ENCODE measurements at places on chromosomes 3 and 15.
A peak's percentile ranks its signal among the peaks of the same experiment; 100 is the strongest.

DNA sequence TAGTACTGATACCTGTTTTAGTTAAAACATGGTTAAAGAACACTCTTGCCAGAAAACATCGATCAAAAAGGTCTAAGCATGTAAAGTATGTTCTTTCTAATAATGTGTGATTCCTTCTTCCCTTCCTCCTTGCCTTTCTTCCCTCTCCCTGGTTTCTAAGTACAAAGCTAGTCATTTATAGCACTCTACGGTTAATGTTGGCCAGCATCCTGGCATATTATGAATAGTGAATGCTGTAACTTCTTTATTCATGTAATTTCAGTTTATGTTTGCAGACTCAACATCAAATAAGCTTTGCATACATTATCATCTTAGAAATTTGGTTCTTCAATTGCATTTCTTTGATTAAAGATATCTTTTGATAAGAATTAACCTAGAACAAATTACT, 27.1 kb downstream of the P2RY12 start:
- no peak for DNase-seq

- DNase-seq = no peak
These were observed 16.9 kb downstream of the IP6K1 start for GRCh38 chr3:49769286-49769915.

- peak; percentile 29 for DNase-seq
These were observed 123.0 kb upstream of the SPRED1 start for GRCh38 chr15:38129531-38130204.

GRCh38 chr3:69485489-69485888, 99.6 kb upstream of the FRMD4B start:
- no peak for DNase-seq

DNA sequence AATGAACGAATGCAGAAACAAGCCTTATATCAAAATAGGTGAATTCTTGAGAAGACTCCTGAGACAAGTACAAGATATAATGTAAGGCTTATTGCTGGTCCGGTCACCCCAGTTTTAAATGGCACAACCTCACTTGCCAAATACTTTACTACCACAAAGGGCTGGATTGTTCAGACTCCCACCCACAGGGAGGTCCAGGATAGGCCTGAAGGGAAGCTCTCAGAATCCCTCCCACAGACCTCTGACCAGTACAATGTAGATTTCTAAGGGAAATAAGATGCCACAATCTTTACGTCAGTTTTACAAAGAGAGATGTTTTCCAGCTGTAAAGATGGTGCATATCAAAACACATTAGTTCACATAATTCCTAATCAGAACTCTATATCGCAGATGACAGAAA, 577.7 kb upstream of the ADAMTS9 start:
- DNase-seq = no peak

GRCh38 chr15:54829821-54830220, 366.9 kb downstream of the RSL24D1 start:
- DNase-seq = no peak

DNA sequence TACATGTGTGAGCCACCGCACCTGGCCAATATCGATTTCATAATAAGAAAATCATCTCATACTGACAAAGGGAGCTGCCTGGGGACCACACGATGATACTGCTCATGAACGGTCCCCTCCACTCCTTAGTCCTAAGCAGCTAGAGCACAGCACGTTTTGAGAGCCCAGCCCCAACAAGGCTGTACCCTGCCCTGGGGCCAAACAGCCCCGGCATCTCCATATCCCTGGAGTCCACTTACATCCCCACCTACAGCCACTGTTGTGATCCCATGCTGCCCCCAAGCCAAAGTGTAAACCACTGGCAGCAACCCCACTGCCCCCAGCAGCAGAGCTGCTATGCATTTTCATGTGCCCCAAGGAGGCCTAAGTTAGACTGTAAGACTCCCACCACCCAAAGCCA, 52.8 kb downstream of the ADAM10 start:
- DNase-seq = no peak

DNA sequence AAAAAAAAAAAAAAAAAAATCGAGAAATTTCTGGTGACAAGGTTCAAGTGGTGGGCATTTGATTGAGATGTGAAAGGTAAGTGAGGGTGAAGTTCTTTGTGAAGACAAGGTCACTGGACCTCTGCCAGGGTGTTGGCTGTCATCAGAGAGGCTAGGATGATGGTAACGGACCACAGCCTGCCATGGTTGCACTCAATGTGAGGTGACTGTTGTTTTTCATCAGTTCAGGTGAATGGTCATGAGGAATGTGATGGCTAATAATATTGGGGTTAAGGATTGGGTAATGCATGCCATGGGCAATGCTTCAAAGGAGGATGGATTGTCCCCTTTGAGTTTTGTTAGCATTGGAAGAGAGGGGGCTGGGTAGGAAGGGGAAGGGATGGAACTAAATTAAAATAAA, 4.3 kb upstream of the ALPK3 start:
- no peak for DNase-seq

Data from GM10248 (cell line).